ENCODE measurements at places on chromosomes 2 and 18.

DNA sequence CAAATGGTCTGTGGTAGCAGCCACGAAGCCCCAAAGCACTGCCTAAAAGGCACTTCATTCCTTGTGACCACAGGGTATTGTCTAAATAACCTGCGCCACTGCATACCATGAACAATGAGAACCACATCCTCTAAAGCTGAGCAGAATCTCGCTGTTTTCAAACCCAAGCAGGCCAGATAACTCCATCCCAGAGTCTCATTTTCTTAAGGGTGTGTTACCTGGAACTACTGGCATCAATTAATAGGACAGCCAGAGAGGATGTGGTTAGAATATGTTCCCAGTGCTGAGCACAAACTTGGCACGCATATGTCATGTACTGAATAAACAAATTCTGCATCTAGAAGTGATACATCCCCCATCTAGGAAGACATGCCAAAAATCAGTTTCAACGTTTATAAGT, 13.0 kb downstream of the VPS4B start:
- no peak for DNase-seq

GRCh38 chr2:118044854-118045253, 31.0 kb upstream of the CCDC93 start:
- no peak for DNase-seq

DNA sequence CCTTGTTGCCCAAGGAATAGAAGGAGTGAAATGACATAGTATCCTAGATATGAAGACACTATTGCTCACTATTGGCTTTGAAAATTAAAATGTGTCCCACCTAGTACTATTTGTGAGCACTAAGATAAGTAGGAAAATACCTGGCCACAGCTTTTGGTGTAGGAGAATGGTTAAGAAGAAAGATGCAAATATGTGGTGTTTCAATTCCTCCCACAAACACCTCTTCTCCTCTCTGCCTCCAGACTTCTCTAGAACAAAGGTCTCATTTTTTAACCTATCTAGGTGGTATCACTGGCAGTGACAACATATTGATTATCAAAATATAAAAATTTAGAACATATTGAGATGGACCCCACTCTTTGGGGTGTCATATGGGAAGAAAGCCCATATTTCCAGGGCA, 929.9 kb upstream of the FANCL start:
- no peak for DNase-seq

- no peak for DNase-seq
Measured at GRCh38 chr2:127650041-127650784, 4.3 kb downstream of the GPR17 start.

GRCh38 chr2:31193806-31194205, 23.5 kb downstream of the CAPN14 start:
- DNase-seq: no peak

- DNase-seq: no peak
Measured at GRCh38 chr18:42105394-42105793, 150.4 kb downstream of the PIK3C3 start.

DNA sequence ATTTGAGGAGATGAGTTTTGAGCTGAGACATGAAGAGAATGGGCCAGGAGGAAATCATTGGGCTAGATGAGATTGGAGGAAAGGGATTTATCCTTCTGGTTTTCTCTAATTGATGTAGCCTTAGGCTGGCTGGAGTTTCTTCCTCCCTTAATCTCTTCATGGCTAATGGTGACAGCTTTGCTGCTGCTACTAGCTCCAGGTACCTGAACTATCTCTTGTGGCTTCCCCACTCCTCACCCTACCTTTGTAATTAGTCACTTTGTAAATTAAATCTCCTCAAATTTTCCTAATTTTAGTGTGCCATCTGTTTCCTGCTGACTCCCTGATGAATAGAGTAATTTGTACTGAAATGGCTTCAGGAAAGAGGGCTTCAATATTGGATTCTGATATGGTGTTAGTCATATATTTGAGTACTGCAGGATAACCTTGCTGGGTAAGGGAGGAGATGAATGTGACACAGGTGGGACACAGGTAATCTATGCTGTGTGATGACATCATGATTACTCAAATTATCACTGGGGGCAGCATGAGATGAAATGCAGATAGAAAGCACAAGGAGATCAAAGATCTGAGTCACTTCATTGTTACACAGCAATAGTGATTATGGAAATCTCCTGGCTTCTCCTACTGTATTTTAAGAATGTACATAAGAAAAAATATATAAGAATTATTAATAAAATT, 1134.1 kb upstream of the DDX18 start:
- DNase-seq: no peak

- DNase-seq: no peak
Measured at GRCh38 chr2:178377046-178377445, 73.9 kb downstream of the PRKRA start.

DNA sequence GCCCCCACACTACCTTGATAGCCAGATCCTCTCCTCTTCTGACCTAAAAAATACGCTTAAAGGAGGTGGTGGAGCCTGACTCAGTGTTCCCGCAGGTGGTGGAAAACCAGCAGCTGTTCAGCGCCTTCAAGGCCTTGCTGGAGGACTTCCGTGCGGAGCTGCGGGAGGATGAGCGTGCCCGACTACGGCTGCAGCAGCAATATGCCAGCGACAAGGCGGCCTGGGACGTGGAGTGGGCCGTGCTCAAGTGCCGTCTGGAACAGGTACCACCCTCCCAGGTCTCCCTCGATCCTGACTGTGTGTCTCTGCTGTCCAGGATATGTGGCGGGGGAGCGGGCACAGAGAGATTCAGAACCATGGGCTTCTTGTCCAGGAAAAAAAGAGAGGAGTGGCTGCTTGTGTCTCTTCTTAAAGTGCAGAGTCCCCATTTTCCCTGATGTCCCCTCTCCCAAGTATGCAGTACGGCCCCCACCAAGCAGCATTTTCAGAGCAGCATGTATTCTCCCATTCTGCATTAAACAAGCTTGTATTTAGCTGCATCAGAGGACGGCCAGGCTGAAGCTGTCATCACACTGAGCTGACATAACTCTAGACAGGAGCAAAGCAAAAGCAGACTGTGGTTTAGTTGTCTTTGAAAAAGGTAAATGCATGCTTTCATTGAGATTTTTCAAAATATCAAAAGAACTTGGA, 101.6 kb downstream of the MTCL1 start:
- no peak for DNase-seq

- DNase-seq: no peak
Measured at GRCh38 chr2:25228848-25229278, 60.5 kb upstream of the POMC start.

DNA sequence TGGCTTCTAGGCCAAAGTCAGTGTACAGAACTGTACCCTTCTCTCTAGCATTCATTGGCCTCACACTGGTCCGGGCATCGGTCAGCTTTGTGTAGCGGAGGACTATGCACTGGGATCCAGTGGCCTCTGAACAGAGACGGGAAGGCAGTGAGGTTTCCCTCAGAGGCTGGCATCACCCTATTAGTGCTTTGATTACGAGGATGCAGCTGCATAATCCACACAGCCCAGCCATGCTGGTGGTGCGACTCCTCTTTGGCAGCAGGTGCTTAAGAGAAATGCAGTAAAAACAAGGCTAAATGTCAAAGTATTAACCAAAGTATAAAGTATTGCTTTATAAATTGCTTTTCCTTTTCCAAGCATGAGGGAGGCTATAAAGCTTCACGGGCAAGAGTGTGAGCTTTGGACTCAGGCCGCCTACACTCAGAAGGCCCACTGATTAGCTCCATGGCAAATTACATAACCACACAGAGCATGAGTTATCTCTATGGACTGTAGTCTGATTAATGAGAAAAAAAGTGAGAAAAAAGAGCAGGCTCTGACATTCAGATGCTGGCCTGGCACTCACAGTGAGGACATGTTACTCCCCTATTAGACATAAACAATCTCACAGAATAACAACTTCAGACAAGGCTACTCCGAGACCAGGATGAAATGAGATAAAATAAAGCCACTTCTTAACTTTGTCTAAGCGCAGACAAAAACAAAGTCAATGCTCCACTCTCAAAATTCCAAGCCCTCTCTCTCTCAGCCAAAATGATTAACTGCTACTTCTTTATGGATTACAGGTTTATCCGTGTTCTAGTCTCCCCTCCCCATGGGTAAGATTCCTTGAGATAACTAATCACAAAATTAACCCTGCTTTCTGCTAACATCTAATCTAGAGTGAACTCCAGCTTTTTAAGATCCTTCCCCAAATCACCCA, 6.4 kb upstream of the CRYGC start:
- no peak for DNase-seq

DNA sequence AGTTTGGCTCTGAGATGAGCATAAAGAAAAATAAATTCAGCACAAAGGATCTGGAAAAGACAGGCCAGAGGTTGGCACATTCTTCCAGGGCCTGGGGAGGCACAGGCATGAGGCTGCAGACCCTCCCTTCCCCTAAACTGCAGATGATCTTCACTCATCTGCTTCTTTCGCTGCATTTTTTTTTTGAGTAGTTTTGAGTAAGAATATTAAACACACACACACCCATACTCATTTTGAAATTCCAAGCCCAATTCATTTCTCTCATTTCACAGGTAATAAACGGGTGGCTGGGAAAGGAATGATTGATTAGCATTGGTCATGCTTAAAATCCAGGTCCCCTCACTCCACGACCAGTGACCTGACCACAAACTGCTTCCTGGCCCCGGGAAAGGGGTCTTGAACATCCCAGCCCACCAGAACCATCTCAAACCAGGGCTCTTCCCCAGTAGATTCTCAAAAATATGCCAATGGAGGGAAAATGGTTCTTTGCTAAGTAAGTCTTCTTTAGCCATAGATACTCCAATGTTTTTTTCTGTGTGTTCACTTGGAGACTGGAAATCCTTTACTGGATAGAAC, 219.6 kb downstream of the ANAPC1 start:
- no peak for DNase-seq
